ENCODE measurements at places on chromosomes 3 and 15.
A peak's percentile ranks its signal among the peaks of the same experiment; 100 is the strongest.

DNA sequence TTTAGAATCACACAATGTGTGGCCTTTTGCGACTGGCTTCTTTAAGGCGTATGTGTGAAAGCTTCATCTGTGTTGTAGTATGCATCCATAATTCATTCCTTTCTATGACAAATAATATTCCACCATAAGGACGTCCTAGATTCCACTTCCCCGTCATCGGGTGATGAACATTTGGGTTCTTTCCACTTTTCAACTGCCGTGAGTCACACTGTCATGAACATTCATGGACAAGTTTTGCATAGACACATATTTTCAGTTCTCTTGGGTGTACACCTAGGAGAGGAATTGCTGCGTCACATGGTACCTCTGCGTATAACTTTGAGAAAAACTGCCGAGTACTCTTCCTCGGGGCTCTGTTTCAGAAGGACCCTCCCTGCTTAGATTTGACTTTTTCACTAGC, 97.3 kb downstream of the TOP2B start:
- DNase-seq: no peak

GRCh38 chr15:86872782-86873181, 793.1 kb downstream of the AGBL1 start:
- DNase-seq: no peak

DNA sequence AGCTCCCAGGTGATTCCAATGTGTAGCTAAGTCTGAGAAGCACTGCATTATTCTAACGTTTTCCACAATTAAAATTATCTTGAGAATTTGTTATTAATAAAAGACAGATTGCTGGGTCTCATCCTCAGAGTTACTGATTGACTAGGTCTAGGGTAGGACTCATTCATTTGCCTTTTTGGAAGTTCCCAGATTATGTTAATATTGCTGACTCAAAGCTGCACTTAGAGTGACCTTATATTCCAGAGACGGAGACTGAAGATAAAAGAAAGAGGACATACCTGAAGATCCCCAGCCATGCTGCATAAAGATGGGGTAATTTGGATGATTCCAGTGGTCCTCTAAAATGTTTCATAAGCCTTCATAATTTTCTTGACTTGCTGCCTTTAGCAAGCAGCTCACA, 81.8 kb downstream of the PLSCR2 start:
- DNase-seq: no peak

DNA sequence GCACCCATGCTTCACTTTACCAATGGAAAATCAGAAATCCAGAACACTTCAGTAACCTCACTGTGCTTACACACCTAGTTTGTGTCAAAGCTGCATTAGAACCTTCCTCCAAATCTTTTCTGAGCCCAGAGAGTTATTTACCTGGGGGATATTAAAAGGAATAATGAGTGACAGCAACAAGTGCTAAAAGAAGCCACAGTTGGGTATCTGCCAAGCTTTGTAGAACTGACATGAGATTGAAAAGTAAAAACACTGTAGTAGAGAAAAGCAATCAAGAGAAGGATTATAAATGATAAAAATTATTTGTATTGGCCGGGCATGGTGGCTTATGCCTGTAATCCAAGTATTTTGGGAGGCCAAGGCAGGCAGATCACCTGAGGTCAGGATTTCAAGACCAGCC, 8.8 kb upstream of the TBC1D23 start:
- DNase-seq: no peak

DNA sequence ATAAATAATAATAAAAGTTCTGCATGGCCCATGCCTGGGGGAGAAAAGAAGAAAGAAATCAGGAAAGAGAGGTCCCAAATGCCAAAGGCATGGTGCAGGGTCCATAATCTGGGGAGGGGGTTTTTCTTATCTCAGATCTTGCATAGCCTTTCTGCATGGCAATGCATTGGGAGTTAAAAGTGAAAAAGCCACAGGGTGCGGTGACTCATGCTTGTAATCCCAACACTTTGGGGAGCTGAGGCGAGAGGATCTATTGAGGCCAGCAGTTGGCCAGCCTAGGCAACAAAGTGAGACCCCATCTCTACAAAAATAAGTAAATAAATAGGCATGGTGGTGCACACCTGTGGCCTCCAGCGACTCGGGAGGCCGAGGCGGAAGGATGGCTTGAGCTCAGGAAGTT, 76.8 kb upstream of the GATA2 start:
- no peak for DNase-seq

DNA sequence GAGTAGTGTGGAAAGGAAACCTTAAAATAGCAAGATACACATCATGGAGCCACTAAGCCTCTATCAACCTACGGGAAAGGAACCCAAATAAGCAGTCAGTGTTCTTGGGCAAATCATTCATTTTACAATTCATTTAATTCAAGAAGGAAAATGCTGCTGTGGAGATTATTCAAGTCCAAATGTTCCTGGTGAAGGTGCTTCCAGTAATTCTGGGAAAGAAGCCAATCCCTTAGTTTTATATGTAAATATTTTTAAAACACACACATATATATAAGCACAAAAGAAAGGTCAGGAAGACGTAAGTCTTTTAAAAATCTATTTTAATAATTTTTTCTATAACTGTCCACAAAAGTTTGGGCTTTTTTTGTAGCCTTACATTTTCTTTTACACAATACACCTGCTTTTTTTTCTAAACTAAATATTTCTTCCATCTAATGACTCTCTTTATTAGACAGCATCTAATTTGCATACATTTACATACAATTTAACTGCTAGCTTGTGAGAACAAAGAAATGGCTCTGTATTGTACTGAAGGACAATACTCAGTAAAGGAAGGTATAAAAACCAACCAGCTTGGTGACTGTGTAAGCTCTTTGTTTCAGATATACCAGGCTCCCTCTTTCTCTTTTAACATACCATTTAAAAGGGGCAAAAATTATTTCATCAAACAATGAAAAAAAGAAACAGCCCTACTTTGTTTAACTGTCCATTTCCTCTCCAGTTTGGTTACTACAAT, 269.5 kb downstream of the ZBTB20 start:
- no peak for DNase-seq

DNA sequence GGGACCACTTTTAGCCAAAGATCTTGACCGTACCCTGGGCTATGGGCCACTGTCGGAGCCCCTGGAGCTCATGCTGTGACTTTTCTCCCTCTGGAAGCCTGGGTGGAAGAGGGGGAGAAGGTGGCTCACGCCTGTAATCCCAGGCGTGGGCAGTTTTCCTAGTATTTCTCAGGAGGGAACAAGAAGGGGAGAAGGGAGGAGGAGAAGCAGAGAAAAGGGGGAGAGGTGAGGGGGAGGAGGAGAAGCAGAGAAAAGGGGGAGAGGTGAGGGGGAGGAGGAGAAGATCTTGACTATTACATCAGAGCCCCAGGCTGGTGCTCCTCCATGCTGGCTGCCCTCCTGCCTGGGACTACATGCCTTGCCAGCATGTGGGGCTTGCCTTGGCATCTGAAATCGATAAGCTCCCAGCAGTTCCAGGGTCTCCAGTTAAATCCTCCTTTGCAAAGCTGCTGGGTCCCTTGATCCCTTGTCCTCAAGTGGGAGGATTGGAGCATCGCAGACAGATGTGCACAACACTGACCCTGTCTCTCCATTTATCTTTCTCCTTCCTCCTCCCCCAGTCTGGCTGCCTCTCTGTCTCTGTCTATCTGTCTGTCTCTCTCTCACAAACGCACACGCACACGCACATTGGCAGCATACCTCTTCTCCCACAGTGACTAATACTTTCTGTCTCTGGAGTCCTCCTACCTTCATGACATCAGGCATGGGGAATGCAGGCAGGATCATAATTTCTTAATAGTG, 41.6 kb downstream of the MRAS start:
- DNase-seq: no peak

DNA sequence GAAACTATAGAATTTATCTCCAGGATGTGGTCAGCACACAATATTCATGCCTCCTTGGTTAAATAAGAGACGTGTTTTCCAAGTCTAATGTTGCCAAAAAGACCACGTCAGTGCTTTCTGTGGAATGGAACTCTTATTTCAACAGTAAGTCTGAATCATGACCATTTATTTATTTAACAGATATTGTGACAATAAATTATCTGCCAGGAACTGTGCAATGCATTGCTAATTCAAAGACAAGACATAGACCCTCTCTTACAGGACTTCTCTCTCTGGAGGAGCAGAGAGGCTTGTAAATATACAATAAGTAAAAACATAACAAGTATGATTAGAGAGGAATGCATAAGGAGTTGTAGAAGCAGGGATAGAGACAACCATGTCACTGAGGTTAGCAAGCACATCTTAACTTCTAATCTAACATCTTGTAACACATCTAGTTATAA, 227.5 kb downstream of the DTWD1 start:
- no peak for DNase-seq

DNA sequence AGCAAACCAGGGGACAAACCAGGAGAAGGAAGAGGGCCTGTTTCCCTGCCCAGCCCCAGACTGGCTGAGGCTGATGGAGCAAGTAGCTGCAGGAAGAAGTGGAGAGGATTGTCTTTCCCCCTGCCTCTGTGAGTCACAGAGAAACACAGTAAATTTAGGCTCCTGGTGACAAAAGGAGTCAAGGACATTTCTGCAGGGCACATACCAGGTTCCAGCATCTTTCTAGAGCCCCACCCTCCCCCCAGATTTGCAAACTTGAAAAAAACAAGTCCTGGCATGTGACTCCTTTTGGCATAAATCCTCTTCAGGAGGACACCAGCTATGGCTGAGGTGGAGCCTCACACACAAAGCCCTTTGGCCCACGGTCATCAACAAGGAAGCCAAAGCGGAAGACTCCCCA, 17.8 kb downstream of the PLD1 start:
- DNase-seq: no peak

DNA sequence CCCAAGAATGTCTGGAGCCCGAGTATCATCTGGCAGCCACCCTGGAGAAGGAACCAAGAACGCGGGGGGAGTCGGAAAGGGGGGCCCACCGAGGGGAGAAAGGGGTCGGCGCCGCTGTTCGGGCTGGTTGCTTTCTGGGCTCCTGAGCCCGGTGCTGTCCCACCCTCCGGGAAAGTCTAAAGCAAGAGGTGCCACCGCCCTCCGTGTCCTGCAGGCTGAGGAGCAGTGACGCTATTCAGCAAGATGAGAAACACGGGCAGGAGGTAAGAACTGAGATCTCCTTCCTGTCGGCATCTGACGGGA, 234.8 kb downstream of the XXYLT1 start:
- no peak for DNase-seq

DNA sequence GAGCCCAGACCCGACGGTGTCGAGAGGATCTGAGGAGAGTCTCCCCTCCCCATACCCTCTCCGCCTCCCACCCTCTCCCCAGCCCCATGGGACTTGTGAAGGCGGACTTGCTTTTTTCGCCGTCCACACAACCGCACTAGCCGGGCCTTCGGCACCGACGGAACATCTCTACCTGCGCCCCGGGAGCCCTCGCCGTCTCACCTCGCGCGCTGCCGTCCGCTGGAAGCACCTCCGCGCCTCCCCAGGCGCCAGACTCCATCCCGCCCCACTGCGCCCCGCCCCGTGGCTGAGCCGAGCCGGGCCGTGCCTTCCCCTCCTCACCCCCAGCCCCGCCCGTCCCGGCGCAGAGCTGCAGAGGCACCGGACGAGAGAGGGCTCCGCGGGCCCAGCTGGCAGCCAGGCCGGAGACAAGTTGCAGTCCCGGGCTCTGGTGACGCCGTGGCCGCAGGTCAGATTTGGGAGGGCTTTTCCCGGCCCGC, at the start of the genes DUOX1 and DUOXA1:
Gene DUOX1, plus strand, starts transcription at position 344 of the 479 bp plus-strand sequence. CDS start 1,973 bp downstream, outside the sequence.
Gene DUOXA1, minus strand, starts transcription at position 229 of the 479 bp plus-strand sequence. CDS start 6,865 bp downstream, outside the sequence.
- DNase-seq: peak; percentile 37

DNA sequence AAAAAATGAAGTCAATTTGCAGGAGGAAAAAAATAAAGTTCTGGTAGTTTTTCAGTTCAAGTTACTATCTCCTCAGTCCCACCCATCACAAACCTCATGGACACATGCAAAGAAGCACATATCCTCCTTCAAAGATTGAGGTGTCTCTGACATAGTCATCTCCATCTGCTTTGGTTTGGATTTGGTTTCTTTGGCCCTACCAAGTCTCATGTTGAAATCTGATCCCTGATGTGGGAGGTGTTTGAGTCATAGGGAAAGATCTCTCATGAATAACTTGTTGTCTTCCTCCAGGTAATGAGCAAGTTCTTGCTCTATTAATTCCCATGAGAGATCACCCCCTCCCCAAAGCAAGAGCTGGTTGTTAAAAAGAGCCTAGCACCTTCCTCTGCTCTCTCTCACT, 446.8 kb downstream of the IGSF11 start:
- no peak for DNase-seq

DNA sequence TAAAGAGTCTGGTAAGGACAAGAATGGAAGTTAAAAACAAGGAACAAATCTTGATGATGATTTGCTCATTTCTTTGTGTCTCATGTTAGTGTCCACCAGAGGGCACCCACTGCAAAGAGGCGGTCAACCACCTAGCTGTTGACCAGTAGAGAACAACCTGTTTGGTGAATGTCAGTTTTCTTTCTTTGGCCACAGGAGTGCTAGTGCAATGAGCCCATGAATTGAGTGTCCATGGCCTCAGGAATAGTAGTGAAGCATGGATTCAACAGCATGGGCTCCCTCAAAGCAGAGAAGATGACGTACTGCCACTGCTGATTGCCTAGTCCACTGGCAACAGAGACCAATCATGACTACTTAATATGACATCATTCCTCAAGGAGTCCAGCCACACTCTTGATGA, 10.7 kb upstream of the CNTN6 start:
- DNase-seq: peak; percentile 15

DNA sequence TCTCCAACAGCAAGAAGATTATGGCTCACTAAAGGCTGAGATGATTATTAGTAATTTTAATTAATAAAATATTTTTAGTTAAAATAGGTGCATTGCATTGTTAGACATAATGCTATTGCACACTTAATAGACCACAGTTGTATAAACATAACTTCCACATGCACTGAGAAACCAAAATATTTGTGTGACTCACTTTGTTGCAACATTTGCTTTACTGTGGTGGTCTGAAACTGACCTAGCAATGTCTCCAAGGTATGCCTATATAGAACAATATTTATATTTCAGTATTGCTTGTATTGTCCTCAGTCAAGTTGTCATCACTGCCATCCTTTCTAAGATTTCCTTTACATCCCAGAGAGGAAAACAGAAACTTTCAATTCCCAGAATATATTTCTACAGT, 1215.2 kb downstream of the SI start:
- no peak for DNase-seq

DNA sequence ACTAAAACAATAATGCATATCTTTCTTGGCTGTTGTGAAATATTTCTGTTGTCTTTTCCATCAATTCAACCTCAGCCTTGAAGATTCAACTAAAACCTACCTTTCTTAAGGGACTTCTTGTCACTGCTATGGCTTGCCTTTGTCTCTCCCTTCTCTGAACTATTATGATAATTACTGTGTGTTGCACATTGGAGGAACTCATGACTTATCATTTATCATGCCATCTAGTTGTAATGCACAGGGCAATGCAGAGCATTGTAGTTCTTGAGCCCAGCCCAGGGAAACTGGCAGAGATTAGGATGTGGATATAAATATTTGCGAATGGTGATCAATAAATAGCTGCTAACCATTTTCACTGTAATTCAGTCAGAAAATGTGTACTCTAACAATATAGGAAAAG, 427.1 kb upstream of the FRG2C start:
- DNase-seq: no peak

GRCh38 chr3:39021029-39021428, 30.7 kb downstream of the SCN11A start:
- no peak for DNase-seq

GRCh38 chr3:45003406-45003805, 22.7 kb upstream of the CLEC3B start:
- DNase-seq: no peak

All from activated CD4-positive, alpha-beta T cell treated with anti-CD3 and anti-CD28 coated beads, Interleukin-10, Interleukin-2, amounts not matched to agents 100 ng/mL and 50 ng/mL, durations not matched to agents 16 hours and 8 hours (primary cell).